Mononuclear cell (primary cell): ENCODE measurements at places on chromosomes 1 and 21. TPM values are rescaled to one million over a fixed set of nuclear protein-coding genes. Genes with fewer than 3 reads are reported as not detected.

Gene SLC27A3
- total RNA-seq = 7.5 TPM

Gene ACTL8
- not detected for total RNA-seq

Gene CCDC185
- not detected for total RNA-seq

Gene PGBD5
- under 0.01 TPM for total RNA-seq

Gene ZBTB40
- total RNA-seq = 14.8 TPM

Gene FALEC
- total RNA-seq = not detected
